Fibroblast of villous mesenchyme (primary cell): ENCODE measurements at places on chromosomes 2 and 18. TPM values are rescaled to one million over a fixed set of nuclear protein-coding genes. Genes with fewer than 3 reads are reported as not detected.

The CFAP221 gene
- not detected in 2 replicates for total RNA-seq

The OTOF gene
- total RNA-seq: under 0.01 TPM in 2 replicates

The PXDN gene
- total RNA-seq: 296 and 372 TPM in 2 replicates

The EML4 gene
- total RNA-seq: 65.1 and 88.1 TPM in 2 replicates

The LIPT1 gene
- 2.3 and 6.5 TPM in 2 replicates for total RNA-seq

The REG1B gene
- total RNA-seq: not detected in 2 replicates

The NYAP2 gene
- total RNA-seq: not detected in 2 replicates
